ENCODE measurements at places on chromosomes 16 and 17.

- no peak for DNase-seq
Measured at GRCh38 chr17:53142890-53143289, 679.8 kb upstream of the KIF2B start.

DNA sequence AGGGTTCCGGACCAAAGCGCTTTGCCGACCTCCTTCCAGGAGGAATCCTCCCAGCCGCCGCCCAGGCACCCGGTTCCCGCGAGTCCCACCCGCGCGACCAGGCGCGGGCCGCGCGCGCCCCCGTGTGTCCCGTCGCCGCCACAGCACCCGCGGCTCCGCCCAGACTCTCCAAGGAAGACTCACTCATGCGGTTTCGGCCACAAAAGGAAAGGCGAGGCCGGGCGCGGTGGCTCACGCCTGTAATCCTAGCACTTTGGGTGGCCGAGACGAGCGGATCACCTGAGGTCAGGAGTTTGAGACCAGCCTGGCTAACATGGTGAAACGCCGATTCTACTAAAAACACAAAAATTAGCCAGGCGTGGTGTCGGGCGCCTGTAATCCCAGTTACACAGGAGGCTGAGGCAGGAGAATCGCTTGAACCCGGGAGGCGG, 3.5 kb upstream of the PKMYT1 start:
- DNase-seq: no peak

GRCh38 chr17:73972901-73973300, 230.6 kb upstream of the RPL38 start:
- DNase-seq: no peak

- DNase-seq: no peak
Measured at GRCh38 chr17:10735251-10735650, 5.4 kb upstream of the TMEM220 start.

- no peak for DNase-seq
Measured at GRCh38 chr16:77077256-77077922, 113.6 kb upstream of the MON1B start.

DNA sequence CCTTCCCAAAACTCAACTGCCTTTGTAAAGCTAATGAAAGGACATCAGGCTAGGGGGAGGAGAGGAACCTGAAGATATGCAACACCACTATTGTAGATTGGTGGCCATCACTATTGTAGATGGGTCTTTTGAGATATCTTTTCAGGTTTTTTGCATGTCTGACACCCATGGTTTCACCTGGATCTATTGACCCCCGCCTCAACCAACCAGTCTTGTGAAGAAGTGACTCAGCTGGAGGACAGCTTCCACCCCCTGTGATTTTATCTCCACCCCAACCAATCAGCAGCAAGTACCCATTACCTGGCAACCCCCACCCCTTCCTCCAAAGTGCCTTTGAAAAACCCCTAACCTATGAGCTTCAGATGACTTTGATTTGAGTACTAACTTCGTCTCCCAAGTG, 382.6 kb upstream of the GOT2 start:
- no peak for DNase-seq

DNA sequence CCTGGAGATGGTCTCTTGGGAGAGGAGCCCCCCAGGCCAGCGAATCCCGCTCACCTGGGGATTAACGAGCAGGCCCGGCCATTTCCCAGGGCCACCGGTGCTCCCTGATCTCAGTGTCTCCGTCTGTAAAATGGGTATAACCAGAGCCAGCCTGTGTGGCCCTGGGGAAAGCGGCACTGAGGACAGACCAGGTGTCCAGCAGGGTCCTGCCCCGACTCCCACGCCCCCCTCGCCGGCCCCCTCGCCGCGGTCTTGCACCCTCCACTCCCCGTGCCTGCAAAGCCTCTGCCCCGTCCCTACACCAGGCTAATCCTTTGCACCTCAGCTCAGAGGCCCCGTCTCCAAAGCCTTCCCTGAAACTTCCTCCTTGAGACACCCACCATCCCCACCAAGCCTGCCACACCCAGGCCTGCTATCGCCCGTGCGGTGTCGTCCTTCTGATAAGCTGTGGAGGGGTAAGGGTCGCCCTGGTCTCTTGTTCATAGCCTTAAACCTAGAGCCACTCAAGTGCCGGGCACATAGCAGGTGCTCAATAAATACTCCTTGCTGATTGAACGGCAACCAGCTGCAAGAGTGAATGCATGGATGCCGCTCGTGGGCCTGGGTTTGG, 259.1 kb downstream of the C16orf95 start:
- no peak for DNase-seq

DNA sequence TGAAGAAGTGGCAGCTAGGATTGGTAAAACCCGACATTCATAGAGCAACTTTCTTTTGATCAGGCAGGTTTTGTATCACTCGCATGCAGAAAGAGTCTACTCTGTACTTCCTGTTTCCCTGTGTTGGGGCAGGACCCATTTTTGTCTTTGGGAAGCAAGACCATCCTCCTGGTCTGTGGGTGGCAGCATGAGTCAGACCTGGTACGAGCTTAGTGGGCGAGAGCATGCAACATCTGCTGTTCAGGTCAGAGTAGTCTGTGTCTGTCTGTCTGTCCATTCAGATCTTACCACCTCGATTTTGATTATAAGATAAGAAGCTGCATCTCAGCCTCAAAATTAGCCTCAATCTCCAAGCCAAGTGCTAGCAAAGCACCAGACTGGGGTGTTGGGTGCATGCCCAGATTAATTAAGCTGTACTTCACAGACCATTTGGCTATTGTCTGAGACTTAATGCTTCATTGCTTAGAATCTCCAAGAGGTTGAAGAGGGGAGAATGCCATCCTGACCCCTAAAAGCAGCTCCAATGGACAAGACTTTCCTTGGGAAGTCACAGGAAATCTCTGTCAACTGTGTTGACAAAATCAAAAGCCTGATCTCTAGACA, 110.9 kb downstream of the XYLT1 start:
- DNase-seq: no peak

GRCh38 chr17:67819722-67820121, 5.6 kb upstream of the BPTF start:
- DNase-seq: no peak

GRCh38 chr17:80717720-80718083, 173.1 kb downstream of the RPTOR start:
- no peak for DNase-seq

DNA sequence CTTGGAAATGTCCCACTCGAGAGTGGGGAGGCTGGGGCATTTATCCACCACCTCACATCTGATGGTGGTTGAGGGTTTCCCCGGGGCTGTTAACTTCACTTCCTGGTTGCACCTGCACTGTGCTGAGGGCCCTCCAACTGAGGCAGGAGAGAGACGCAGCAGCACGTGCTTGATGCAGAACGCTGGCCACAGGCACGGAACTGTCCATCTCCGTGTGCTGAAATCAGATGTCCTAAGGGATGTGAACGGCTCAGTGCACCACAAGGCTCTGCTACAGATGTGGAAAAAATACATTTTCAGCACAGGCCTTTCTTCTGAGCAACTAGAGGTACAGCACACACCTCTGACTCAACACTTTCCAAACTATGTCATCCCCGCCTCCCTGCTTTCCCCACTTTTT, 114.8 kb upstream of the C16orf82 start:
- DNase-seq: no peak

- no peak for DNase-seq
Measured at GRCh38 chr16:49057391-49057790, 224.2 kb downstream of the CBLN1 start.

DNA sequence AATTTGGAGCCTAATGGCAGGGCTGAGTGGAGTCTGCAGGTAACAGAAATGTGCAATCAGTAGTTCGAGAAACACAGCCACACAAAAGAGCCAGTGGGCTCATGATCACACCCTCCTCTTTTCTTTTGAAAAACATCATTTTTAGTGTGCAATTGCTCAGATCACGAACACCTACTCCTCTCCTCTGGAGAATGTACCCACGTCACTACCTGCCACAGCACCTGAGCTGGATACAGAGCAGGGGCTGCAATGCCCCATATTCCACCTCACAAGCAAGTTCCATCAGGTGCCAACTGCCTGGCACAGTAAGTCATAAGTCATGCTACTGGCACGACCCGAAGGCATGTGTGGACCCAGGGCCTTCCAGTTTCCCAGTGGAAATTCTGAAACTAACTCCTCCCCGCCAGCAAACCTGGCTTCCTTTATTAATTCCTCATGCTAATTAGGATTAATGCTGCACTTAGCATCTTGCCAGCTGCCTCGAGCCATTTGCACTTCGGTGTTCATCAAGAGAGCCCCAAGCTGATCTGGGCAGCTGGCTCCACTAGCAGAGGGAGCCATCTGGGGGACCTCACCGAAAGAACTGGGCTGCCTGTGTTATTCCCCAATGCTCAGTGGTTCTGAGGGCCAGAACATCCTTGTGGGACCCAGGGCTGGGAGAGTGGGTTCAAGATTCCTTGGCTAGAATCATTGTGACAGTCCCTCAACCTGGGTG, 2.4 kb downstream of the CACNG4 start:
- DNase-seq: no peak

DNA sequence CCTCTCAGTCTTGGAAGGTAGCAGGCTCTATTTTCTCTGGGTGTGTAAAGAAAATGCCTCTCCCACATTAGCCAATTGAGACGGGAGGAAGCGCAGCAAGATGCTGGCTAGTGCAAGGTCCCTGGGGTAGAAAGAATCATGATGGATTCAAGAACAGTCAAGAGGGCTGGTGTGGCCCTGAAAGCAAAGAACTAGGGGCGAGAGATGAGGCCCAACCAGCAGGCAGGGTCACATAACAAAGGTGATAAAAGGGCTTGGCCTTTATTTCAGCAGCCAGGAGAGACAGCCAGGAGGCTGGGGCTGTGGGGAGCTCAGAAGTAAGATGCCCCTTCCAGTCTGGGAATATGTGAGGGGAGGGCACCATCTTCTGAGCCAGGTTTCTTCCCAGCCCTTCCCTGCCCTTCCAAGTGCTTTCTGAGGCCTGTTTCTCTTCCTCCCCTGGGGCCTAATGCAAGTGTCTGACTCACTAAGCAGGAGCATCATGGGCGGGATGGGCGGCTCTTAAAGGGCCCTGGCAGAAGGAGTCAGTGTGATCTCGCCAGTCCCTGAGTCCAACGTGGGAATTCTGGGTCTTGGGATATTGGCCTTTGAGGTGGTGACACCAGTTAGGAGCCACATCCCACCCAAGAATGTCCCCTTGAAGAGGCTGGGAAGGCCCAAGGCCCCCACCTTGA, 3.9 kb upstream of the NLRC5 start:
- peak; percentile 33 for DNase-seq

GRCh38 chr16:73697336-73697735, 599.3 kb upstream of the PSMD7 start:
- DNase-seq: no peak

DNA sequence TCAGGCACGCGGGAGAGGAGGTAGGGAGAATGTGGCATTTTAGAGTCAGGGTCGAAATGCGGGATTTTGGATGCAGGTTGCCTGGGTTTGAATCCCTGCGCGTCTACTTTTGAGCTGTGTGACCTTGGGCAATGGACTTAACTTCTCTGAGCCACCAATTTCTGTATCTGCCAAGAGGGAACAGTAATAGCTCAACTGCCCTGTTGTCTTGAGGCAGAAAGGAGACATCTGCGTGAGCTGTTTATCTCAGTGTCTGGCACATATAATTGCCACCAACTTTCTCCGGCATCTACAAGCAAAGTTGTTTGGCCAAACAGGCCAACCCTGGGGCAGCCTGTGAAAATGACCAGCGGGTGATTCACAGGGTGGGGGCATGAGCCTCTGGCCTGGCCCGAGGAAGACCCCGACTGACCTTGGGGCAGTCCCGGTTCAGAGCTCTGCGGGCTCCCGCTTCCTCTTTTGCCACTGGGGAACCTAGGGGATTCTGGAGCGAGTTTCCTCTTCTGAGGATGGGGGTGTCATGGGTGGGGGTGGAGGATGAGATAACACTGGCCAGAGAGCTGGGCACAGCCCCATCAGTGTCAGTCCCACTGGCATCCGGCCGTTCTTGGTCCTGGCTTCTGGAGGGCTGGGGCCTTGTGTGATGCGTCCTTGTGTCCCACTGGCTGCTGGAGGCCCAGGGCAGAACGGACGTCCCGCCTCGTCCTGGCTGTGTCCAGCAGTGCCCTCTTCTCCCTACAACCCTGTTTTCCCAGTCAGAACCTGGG, 1.3 kb downstream of the SNN start:
- DNase-seq: no peak

- DNase-seq: no peak
Measured at GRCh38 chr16:57999971-58000705, at the start of gene ZNF319. Gene ZNF319, minus strand, starts transcription at chr16:58000672. Its CDS starts 2,407 bp downstream, at chr16:57998265.

DNA sequence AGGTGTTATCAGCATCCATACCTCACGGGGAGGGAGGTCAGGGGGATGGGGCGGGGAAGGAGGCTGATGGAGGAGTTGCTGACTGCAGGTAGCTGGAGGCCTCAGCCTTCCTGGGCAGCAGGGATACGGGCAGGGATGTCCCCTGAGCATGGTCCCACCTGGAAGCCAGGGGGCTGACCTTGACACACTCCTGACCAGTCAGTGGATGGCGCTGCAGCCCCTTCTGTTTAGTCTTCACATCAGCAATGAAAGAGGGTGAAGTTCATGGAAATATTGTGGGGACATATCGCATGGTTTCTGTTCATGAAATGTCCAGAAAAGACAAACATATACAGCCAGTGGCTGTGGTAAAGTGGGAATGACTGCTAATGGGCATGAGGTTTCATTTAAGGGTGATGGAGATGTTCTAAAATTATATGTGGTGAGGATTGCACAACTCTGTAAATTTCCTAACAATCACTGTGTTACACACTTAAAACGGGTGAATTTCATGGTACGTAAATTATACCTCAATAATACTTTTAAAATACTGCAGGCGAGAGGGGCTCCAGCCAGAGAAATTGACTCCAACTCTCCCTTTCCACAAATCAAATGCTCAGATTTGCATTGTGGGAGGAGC, 489.6 kb downstream of the CDH13 start:
- no peak for DNase-seq

- DNase-seq: no peak
Measured at GRCh38 chr17:66373944-66374817, 71.8 kb downstream of the PRKCA start.

GRCh38 chr17:62024866-62025265, 40.2 kb downstream of the MED13 start:
- DNase-seq: no peak

GRCh38 chr17:82321947-82322466, 4.6 kb upstream of the CD7 start:
- DNase-seq: no peak

GRCh38 chr16:55830658-55831294, 2.1 kb downstream of the CES1 start:
- DNase-seq: no peak

GRCh38 chr17:11535231-11535630, 63.0 kb upstream of the DNAH9 start:
- DNase-seq: no peak

GRCh38 chr17:41885733-41886132, 20.5 kb upstream of the KLHL11 start:
- DNase-seq: no peak

DNA sequence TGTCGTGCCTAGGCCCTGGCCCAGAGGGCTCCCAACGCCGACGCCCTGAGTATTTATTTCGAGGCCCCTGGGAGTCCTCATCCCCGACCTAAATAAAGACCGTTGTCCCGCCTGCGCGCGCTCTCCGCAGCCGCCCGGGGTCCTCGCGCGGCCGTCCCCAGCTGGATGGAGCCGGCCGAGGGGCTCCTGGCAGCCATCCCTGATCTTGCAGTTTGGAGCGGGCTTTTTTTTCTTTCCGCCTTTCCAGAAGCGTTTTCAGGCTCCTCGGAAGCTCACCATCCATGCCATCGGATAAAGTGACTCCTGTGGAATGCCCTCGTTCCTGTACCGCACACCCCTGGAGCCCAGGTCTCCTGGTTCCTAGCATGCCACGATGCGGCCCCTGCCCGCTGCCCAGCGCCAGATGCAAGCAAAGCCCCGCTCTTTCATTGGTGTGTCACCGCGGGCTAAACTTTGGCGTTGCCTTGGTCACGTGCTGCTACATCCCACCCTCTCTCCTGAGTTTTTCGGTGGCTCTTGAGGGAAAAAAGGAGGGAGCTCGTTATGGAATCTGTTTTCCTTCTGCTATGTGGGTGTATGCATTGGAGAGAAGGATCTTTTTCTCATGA, 716 bp downstream of the TMEM94 start:
- DNase-seq: no peak
